HuH-7 (cell line): ENCODE measurements at places on chromosomes 4 and X.
A peak's percentile ranks its signal among the peaks of the same experiment; 100 is the strongest.

- no peak for DNase-seq
Measured at GRCh38 chrX:111483881-111484280, 27.6 kb upstream of the SERTM2 start.

GRCh38 chrX:81876437-81876836 is 674.5 kb downstream of the SH3BGRL start:
- no peak for DNase-seq

DNA sequence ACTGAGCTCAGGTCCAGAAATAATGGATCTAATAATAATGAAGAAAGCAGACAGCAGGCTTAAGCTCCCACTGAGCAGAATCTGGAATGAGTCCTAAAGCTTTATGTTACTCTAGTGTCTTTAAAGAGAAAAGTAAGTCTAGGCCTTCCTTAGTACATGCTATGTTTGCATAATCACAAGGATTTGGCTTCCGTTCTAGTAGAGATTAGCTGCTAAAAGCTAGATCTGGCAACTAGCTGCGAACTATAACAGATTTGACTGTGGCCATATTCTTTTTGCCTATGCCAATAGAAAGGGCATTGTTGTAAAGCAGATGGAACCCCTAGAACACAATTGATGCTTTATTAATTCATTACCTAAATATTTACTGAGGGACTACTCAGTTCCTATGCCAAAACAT is 19.0 kb downstream of the COX7B2 start:
- no peak for DNase-seq

GRCh38 chrX:46340696-46341095 is 204.5 kb downstream of the ZNF674 start:
- no peak for DNase-seq

GRCh38 chr4:124737619-124738018 is 25.1 kb upstream of the ANKRD50 start:
- DNase-seq = no peak

DNA sequence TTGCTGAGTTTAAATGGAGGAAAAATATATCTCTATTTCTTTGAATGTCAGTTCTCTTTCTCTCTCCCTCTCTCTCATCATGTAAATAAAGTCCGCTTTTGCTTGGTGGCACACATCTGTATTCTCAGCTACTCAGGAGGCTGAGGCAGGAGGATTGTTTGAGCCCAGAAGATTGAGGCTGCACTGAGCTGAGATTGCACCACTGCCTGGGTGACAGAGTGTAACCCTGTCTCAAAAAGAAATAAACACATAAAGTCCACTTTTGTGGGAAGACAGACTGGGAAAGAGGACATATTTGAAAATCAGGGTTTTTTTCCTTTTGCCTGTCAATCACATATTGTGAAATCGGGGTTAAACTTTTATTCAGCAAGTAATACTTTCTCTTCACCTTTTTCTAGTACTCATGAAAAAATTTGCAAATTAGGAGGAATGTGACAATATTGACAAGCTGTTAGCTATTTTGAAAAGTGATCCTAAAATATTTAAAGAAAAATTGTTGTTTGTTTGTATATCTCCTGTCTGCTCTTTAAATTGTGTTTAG is 42.6 kb downstream of the PLS3 start:
- DNase-seq = no peak

GRCh38 chrX:103187953-103188475 is 26.9 kb upstream of the BEX4 start:
- DNase-seq = no peak

GRCh38 chrX:104921584-104922205 is 298.8 kb downstream of the TEX13A start:
- peak; percentile 1 for DNase-seq

- DNase-seq = no peak
Measured at GRCh38 chrX:19040373-19040772, 56.5 kb upstream of the PHKA2 start.

DNA sequence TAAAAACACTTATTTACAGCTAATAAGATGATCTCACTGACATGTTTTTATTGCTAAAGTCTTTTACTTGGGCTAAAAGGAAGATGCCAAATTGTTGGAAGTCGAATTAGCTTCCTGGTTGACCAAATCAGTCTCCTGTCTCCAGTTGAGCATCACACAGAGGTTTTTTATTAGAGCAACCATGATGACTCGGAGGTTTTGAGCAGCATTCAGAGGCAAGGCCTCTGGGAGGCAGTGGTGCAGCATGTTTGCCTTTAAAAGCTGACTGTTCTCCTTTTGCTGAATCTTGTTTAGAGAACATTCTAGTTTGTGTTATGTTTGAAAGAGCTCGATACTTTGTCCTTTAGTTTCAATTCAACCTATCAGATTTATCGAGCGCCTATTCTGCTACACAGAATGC is 2.1 kb downstream of the UCHL1 start:
- peak; percentile 28 for DNase-seq

DNA sequence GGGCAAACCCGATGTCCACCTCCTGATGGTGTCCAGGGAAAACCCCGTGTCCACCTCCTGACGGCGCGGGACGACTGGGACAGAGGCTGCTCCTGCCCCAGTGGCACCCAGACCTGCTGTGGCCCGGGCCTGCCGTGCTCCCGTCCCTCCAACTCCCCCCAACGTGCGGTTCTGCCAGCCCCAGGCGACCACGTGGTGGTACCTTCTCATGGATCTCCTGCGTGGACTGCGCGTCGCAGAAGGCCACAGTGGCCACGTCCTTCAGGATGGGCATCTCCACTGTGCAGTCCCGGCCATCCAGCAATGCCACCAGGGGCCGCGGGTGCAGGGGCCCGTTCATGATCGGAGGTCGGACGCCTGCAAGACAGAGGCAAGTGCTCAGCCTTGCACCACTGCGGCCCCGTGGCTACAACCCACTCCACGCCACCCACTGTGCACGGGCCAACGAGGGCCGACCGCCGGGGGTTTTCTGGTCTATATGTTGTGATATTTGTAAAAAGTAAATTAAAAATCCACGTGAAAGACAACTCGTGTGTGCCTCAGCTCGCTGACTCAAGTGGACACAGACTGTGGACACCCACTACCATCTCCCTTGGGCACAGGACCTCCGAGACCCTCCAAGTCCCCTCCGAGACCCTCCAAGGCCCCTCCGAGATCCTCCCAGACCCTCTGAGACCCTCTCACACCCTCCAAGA is 10.8 kb downstream of the CTBP1 start:
- no peak for DNase-seq

DNA sequence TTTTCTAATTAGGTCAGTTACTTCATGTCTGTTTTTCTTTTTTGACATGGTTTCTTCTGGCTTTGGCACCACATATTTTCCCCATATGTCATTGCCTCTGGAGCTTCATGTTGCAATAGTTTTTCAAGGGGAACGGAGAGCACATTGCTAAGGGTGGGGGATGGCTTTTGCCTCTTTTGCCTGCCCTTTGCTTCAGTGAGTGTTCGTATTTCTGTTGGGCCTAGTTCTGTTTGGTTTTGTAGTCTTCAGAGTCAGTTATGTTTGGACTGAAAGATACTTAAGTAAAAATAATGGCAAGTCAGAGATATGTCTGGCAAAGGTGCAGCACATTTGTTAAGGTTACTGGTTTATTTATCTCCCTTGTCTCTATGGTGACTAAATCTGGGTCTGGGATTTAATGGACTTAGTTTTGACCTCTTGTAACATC is 29.1 kb downstream of the FHL1 start:
- no peak for DNase-seq

- no peak for DNase-seq
Measured at GRCh38 chr4:7392438-7393421, 42.0 kb downstream of the PSAPL1 start.

GRCh38 chrX:154138857-154139256 is 5.2 kb upstream of the OPN1LW start:
- DNase-seq = no peak

DNA sequence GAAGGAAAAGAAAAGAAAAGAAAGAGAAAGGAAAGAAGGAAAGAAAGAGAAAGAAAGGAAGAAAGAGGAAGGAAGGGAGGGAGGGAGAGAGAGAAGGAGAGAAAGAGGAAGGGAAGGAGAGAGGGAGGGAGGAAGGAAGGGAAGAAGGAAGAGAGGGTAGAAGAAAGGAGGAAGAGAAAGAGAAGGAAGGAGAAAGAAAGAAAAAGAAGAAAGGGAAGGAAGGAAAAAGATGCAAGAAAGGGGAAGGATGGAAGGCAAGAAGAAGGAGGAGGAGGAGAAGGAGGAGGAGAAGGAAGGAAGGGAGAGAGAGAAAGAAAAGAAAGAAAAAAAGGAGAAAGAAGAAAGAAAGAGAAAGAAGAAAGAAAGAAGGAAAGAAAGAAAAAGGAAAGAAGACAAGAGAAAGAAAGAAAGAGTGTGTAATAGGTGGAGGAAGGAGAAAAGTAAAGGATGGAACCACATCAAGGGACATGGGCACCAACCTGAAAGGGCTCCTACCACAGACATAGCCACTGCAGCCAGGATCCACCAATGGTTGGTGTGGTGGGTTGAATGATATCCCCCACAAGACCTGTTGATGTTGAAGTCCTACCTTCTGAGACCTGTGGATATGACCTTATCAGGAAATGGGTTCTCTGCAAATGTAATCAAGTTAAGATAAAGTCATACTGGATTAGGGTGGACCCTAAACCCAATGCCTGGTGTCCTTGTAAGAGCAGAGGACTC is 80.2 kb downstream of the RELL1 start:
- DNase-seq = no peak

GRCh38 chrX:153406011-153406410 is 4.9 kb upstream of the PNMA6E start:
- DNase-seq = no peak

- no peak for DNase-seq
Measured at GRCh38 chr4:76211769-76212708, 1.6 kb downstream of the SCARB2 start.

DNA sequence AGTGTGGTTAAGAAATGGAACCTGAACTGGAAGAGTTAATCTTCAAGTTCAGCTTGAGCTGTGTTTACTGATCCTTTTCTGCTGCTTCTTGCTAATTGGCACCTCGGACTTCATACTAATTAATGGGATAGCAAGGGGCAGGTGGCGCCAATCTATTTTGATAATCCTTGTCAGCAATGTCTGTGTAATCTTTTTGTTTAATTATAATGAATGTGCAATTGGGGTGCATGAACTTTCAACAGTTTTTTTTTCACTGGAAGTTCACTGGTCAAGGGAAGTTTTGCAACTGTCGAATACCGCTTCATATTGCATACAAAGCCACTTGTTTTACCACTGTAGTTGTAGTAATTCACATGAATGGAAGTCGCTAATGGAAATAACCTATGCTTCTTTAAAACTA is 261.0 kb downstream of the BMPR1B start:
- DNase-seq = no peak

DNA sequence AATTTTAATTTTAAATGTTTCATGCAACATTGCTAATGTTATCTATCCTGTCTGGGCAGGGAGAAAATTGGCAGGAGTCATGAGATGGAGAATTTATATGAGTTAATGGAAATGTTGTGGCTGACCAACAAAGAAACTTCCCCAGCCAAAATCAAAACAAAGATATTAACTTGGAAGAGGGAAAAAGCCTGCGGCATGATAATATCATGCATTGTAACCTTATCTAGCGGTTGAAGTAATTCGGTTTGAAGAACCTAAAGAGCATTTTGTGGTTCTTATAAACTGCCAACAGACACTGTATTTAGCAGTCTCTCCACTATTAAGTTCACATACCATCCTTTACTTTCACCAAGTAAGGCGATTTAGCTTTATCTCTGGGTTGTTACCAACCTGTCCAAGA is 42.3 kb downstream of the DKK2 start:
- no peak for DNase-seq

GRCh38 chr4:122548886-122549630 is 71.8 kb downstream of the IL21 start:
- DNase-seq = no peak

- DNase-seq = no peak
Measured at GRCh38 chr4:48162162-48162561, 28.1 kb upstream of the TXK start.

GRCh38 chr4:83075311-83076095 is 39.0 kb downstream of the PLAC8 start:
- DNase-seq = no peak

- DNase-seq = no peak
Measured at GRCh38 chr4:70337886-70338420, 3.2 kb downstream of the CABS1 start.

GRCh38 chr4:184420881-184421416 is 53.4 kb downstream of the IRF2 start:
- no peak for DNase-seq

GRCh38 chr4:151473521-151474097 is 64.6 kb downstream of the FHIP1A start:
- no peak for DNase-seq
